ENCODE measurements at places on chromosomes 3 and 15.

DNA sequence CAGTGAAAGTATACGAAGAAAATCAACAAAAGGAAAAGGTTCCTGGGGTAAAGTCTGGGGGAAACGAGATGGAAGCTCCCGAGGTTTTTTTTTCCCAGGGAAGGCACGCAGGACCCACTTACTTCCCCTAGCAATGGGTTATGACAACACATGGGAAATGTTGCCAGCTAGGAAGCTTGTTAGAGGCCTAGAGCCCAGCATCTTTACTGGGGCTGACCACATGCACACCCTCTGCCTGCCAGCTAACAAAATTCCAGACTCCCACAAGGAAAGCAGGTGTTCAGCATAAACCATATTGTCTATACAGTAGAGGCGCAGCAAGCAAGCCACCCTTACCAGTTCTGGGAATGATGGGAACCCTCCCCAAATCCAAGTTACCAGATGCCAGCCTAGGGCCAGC, 258.8 kb upstream of the NR2E3 start:
- DNase-seq: no peak

DNA sequence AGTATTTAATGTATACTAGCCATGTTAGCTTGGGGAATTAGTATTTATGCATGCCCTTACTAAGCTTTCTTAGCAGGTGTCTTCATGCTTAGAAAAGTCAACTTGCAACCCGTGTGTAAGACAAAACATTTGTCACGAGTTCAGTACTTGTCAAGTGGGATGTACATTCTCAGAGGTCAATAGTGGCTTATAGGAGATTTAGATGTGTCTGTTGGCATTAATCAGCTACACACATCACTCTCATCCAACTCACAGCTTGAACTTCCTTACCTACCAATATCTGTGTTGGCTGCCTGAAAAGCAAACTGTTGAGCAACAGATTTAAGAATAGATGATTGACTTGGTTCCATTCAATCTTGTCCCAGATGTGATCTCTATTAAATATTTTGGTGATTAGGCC, 109.5 kb downstream of the ROBO2 start:
- DNase-seq: no peak

GRCh38 chr3:54366839-54367238, 244.5 kb downstream of the CACNA2D3 start:
- no peak for DNase-seq

- DNase-seq: no peak
These were observed 4.8 kb downstream of the GLYCTK start for GRCh38 chr3:52292247-52293065.

DNA sequence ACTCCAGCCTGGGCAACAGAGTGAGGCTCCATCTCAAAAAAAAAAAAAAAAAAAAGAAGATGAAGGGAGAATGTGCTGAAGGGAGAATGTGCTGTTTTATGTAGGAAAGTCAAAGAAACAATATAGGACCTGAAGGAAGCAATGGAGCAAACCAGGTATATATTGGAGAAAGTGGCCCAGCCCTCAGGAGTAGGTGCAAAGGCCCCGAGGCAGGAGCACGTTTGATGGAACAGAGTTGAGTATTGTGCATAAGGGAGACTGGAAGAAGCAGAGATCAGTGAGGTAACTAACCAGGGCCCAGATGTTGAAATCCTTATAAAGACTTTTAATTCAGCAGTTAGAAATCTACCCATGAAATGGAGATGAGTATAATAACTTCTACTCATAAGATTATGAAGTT, 79.6 kb downstream of the MAP2K5 start:
- no peak for DNase-seq

DNA sequence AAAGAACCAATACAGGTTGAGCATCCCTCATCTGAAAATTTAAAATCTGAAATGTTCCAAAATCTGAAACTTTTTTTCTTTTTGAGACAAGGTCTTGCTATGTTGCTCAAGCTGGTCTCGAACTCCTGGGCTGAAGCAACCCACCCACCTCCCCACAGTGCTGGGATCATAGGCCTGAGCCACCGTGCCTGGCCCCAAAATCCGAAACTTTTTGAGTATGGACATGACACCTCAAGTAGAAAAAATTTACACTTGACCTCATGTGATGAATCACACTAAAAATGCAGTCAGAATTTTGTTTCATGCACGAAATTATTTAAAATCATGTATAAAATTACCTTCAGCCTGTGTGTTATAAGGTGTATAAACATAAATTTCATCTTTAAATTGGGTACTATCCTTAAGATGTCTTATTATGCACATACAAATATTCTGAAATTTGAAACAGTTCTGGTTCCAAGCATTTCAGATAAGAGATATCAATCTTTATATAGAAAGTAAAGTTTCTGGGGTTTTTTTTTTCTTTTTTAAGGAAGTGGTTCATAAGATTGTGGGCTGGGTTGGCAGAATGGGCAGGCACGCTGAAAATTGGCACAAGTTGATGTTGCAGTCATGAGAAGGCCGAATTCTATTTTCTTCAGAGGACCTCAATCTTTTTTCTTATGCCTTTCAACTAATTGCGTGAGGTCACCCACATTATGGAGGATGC, 72.5 kb downstream of the SPRED1 start:
- DNase-seq: no peak

DNA sequence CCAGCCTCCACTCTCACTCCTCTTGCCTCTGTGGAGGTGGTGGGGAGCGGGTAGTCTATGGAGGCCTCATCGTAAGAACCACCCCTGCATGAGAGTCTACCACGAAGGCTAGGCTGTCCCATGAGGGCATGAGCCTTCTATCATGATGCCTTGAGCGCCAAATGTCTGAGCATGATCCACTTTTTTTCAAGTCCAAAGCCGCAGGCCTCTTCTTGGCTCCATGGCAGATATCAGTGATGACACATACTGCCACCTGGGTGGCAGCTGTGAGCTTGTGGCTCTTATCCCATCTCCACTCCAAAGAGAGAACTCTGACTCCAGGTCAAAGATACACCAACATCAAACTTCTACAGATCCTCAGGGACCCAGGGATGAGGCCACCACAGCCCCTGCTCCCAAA, 13.5 kb downstream of the POC1A start:
- no peak for DNase-seq

DNA sequence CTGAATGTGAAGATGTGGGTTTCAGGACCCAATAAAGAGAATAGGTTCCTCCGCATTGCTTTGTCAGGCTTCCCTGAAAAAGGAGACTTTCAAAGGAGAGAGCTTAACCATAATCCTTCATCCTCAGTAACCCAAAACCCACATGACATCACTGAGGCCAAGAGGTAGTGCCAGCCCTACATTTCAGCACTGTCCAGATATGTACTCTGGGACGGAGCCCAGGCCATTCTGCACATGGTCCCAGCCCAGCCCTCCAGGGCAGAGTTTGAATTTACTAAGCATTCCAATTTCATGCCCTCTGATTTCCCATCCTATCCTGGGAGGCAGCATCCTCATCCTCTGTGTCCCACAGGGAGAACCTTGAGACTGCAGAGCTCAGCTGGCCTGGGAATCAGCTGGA, 210.5 kb downstream of the GABRB3 start:
- no peak for DNase-seq

Measured in GM19239 (cell line).